CD4-positive, alpha-beta T cell treated with Interferon alpha-2 for 1 hour (primary cell): ENCODE measurements at places on chromosomes 1 and 21.

DNA sequence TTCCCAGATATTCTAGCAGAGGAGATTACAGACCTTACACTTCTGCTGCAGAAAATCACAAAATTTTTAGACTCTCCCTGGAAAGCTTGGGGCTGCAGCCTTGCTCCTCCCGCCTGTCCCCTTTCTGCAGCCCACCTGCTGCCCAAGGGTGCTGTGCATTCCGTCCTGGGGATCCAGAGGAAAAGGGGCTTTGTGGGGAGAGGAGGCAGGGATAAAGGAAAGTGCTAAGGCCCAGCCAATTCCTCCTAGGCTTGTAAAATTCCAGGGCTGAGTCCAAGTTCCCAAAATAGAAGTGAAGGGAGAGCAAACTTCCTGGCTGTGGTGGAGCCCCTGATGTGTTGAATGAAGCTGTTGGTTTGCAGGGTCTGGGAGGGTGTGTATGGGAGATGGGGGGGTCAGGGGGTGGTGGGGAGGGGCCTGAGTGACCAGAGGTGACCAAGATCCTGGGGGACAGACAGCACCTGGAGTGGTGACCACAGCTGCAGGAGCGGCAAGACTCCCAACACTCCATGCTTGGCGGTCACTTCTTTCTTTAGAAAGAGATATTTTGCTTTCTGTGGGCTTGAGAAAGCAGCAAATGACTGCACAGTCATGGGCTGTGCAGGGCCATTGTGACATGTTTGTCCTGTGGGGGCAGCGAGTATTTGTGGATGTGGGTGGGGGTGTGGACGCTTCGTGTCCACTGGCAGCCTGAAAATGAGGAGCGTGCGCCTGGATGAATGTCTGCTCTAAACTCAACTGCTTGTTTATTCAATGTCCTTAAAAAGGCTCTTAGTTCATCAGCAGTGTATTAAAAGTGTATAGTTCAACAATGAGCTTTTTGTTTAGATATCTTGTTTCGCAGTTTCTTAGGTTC, 68.4 kb downstream of the TLR5 start:
- DNase-seq, result no peak

GRCh38 chr1:88208389-88208788, 475.7 kb upstream of the PKN2 start:
- DNase-seq, result no peak

- DNase-seq, result no peak
Measured at GRCh38 chr1:228374711-228375577, 31.7 kb downstream of the TRIM11 start.

GRCh38 chr1:117636637-117637425, 31.0 kb downstream of the TENT5C start:
- DNase-seq, result no peak

DNA sequence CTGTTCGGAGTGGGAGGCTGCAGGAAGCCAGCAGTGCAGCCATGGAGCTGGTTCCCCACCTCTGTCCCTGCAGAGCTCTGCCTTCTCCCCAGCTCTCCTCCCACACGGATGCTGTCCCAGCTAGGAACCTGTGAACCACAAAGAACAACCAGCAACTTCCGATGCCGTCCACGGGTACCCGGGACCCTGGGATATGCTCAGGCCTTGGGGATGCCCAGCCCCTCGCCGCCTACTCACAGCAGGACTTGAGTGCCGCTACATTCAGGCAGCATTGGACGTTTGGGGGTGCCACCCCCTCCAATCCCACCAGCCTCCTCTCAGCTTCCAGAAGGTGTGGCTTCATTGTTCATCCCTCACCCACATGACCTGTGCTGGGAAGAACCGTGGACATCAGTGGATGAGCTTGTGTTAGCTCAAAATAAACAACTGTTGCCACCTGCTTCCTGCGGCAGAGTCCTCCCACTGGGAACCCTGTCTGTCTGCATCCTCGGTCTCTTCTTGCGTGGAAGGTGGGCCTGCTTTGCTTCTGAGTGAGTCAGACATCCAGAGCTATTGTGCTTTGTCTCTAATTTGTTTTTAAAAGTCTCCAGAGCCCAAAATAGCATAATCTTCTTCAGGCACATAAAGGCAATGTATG, 20.1 kb upstream of the AJAP1 start:
- no peak for DNase-seq

DNA sequence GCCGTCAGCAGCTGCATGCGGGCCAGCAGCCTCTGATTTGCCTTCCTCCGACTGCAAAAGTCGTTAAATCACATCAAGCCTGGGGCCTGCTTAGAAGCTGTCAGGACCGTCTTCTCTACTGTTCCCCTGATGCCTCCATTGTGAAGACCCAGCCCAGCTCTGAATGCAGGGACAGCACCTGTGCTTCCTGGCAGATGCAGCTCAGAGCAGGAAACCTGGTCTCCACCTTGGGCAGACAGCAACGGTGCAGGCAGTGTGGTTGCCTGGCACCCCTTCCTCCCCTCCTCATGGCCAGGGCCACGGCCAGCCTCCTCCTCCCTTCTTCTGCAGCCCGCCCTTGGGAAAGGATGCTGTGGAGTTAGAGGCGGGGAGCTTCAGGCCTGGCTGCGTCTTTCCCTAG, 92.3 kb upstream of the COL6A1 start:
- no peak for DNase-seq

DNA sequence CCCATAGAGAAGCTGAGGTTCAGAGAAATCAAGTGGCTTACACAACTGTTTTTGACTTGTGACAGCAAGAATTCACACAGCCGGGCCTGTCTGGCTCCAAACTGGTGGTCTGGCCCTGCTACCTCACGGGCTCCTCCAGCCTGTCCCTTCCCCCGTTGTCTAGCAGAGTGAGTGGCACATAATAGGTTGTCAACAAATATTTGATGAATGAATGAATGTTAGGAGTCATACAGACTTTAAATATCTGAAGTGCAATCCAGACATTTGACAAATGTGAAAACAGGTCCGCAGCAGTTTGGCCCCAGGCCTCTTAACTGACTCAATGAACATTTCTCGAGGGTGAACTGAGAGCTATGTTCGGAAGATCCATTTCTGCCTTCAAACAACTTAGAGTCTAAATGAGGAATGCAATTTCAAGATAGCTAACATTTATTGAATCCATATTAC, 1.1 kb upstream of the RHOC start:
- DNase-seq, result no peak

DNA sequence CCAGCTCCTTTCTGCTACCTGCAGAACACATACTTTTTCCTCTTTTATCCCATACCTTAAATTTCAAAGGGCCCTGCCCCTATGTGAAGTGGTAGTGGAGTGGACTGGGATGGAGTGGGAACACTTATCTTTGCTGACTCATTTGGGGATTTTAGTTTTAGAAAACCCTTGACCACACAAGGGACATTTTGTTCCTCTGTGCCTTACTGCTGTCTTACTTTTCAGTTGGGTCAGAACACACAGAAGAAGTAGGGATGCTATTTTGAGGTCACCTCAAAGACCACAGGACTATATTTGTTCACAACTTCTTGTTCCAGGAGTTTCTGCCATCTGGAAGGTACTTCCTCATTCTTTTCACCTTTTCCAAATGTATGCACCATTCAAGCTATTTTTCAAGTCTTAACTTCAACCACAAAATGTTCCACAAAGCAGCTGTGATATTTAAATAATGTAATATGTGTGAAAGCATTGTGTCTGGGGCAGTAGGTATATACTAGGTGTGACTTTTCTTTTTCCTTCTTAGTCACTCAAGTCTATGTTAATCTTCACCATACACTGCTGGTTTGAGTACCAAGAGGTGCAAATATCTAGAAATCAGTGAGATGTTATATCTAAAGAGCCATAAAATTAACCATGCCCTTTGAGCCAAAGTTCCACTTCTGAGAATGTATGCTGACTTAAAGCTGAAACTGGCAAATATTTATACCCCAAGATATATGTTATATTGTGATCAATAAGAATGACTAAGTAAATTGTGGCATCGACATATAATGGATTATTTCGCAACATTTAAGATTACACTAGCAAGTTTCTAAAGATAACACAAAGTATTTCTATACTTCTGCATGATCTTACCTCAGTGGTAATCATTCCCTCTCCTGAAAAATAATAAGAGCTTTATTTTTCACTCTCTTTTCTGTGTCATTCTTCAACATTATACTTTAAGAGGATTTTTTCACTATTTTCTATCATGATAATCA, 308.5 kb downstream of the MRPL39 start:
- no peak for DNase-seq

DNA sequence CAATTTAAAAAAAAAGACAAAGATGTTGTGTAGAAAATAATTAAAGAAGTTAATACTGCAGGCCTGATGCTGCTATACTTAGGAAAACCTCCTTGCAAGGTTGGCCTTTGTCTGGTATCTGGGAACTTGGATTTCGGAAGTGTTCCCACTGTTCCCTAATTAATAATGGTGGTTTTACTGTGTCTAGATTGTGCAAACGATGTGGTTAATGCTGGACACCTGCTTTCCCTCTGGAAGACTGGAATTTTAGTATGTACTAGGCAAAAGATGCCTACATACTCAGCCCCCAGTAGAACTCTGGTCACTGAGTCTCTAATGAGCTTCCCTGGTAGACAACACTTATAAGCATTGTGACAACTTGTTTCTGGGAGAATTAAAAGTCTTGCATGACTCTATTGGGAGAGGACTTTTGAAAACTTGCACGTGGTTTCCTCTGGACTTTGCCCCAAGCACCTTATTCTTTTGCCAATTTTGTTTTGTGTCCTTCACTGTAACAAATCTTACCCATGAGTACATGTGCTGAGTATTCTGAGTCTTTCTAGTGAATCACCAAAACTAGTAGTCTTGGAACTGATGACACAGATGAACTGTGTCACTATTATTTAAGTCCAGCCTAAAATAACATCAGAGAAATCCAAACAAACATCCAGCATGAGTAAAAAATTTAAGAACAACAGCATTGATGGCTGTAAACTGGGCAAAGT, 40.4 kb downstream of the LIN9 start:
- no peak for DNase-seq

GRCh38 chr1:169517558-169518186, 31.9 kb upstream of the SLC19A2 start:
- DNase-seq, result no peak

DNA sequence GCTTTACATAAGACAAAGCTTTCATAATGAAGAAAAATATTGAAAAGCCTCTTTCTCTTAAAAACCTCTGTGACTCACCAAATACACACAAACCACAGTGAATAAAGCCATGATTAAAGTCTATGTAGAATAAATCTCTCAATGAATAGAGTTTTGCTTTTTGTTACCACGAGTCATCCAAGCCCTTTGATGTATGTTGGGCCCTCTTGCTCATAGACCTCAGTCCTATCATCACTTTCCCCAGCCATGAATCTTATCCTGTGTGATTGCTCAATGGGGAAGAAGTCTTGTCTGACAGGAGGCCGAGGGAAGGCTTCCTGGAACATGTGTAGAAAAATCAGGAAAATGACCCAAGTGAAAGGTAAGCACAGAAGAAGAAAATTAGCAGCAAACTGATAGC, 60.8 kb downstream of the NGF start:
- DNase-seq, result no peak

DNA sequence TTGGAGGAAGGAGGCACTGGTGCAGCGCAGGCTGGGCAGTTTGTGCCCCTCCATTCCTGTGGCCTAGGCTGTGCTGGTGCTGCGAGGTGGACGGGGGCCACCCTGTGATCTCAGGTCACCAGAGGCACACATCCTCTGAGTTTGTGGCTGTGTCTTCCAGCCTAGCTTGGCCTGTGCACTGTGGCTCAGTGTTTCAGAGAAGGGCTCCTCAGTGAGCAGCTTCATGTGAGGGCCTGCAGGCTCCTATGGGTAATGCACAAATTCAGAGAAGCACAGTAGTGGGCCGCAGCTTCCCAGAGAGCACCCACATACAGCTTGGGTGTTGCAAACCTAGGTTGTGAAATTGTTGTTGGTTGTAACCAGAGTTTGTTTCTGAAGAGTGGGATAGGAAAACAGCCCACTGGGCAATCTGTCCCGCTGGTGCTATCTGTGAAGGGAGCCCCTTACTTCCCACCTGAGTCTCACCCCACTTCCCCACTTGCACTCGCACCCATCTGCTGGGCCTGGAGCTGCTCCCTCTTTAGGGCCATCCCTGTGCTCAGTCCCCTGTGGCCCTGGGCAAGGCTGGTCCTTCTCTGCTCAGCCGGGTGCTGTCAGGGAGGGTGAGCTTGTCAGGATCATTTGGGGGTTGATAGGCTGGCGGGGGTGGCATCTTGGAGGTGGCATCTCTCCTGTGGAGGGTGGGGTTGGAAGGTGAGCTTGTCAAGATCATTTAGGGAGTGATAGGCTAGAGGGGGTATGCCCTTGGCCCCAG, 30.2 kb downstream of the SNAP47 start:
- DNase-seq, result no peak

GRCh38 chr1:76835203-76835602, 32.1 kb upstream of the ST6GALNAC5 start:
- DNase-seq, result no peak

DNA sequence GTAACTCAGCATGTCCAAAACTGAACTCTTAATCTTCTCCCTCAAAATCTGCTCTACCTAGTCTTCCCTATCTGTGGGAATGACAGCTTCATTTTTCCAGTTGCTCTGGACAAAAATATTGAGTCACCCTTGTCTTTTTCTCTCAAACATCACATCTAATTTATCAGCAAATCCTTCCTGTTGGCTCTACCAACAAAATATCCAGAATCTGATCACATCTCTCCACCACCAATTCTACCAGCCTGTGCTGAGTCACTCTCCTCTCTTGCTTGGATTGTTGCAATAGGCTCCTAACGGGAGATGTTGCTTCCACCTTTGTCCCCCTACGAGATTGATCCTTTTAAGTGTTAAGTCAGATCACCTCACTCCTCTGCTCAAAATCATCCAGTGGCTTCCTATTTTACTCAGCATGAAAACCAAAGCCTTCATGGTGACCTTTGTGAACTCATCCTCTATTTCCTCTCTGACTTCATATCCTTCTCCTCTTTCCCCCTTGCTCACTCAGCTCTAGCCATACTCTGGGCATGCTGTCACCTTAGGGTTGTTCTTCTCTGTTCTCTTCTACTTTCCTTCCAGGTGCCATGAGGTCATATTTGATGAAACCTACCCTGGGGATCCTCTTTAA, 21.5 kb upstream of the SMYD2 start:
- DNase-seq, result no peak

DNA sequence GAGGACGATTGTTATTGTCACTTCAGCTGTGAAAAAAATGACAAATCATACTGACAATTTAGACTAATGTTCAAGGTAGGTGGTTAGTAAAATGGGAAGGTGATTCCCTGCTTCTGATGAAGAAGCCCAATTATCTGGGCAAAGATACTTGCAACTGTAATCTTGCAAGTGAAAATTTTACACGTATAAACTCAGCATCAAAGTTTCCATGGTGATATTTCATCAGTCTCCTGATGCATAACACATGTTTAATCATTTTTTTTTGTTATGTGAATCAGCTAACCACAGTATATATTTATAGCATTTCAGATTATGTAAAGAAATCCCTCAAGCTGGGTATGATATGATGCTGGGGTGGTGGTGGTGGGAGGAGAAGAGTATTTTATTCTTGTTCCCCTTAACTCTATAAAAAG, 16.4 kb upstream of the KCNK1 start:
- no peak for DNase-seq

GRCh38 chr1:200535605-200536004, 84.9 kb downstream of the KIF14 start:
- DNase-seq, result no peak
